CD4-positive, alpha-beta T cell (primary cell): ENCODE measurements at places on chromosomes 7 and 10.

- H3K27me3 ChIP-seq, result no peaks in the 10 kb centered on the region
- DNase-seq, result no peak
- peaks cover 18% of the 10 kb centered on the region for H3K4me1 ChIP-seq
- peaks cover 8% of the 10 kb centered on the region for H3K36me3 ChIP-seq
- no peak overlapping the region for H3K27ac ChIP-seq
Measured at GRCh38 chr7:128027485-128027980, 3.7 kb downstream of the LRRC4 start.

GRCh38 chr7:139084709-139085108 lies 24.8 kb downstream of the ZC3HAV1 start:
- H3K27me3 ChIP-seq, result no peaks in the 10 kb centered on the region
- peaks cover 100% of the 10 kb centered on the region for H3K36me3 ChIP-seq
- peak overlapping the region; percentile 37 for H3K27ac ChIP-seq
- no peak overlapping the region for H3K4me3 ChIP-seq

- H3K4me1 ChIP-seq, result no peaks in the 10 kb centered on the region
- H3K27me3 ChIP-seq, result no peaks in the 10 kb centered on the region
- no peak overlapping the region for H3K27ac ChIP-seq
Measured at GRCh38 chr10:131025333-131025732, 286.2 kb downstream of the TCERG1L start.

GRCh38 chr10:125881192-125881591 lies at the start of gene DHX32:
DHX32 (minus strand) TSS chr10:125881292; CDS start chr10:125880824, 468 bp downstream.
- no peak within 1 kb of the TSS for H3K27ac ChIP-seq
- H3K4me3 ChIP-seq, result no peak within 1 kb of the TSS

- no peaks in the 10 kb centered on the region for H3K36me3 ChIP-seq
- H3K27ac ChIP-seq, result peak overlapping the region; percentile 75
- H3K27me3 ChIP-seq, result no peaks in the 10 kb centered on the region
- peaks cover 28% of the 10 kb centered on the region for H3K4me1 ChIP-seq
- no peak for DNase-seq
Measured at GRCh38 chr7:16646472-16647072, 591 bp downstream of the BZW2 start.

DNA sequence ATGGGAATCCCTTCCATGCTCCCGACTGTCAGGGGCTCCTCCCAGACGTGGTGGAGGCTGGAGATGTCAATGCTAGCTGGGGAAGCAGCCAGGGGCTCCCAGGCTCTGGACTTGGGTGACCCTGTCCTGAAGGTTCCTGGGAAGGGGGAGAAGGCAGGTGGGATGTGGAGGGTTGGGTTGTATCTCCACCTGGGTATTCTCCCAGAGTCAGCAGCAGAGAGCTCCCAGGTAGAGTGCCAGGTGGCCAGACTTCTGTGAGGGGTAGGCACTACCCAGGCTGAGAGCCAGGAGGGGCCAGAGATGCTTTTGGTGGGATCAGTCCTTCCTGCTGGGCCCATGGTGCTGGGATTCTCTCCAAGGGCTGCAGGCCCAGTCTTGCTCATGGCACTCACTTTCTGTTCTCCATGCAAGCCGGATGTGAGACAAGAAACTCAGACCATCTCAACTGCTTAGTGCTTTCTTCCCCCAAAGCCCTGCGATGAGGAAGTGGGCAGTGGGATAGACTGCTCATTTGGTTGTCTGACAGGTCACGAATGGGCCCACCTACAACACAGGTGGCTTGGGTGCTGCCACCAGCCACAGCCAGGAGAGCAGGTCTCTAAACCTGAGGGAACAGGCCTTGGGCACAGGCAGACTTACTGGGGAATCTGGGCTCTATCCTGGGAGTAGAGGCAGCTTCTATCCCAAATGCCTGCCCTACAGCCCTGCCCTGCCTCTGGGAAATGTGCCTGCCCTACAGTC lies 52.5 kb upstream of the CAMK2B start:
- no peak overlapping the region for H3K4me3 ChIP-seq
- H3K36me3 ChIP-seq, result peaks cover 1% of the 10 kb centered on the region
- no peak overlapping the region for H3K27ac ChIP-seq
- H3K27me3 ChIP-seq, result no peaks in the 10 kb centered on the region
- H3K4me1 ChIP-seq, result no peaks in the 10 kb centered on the region

DNA sequence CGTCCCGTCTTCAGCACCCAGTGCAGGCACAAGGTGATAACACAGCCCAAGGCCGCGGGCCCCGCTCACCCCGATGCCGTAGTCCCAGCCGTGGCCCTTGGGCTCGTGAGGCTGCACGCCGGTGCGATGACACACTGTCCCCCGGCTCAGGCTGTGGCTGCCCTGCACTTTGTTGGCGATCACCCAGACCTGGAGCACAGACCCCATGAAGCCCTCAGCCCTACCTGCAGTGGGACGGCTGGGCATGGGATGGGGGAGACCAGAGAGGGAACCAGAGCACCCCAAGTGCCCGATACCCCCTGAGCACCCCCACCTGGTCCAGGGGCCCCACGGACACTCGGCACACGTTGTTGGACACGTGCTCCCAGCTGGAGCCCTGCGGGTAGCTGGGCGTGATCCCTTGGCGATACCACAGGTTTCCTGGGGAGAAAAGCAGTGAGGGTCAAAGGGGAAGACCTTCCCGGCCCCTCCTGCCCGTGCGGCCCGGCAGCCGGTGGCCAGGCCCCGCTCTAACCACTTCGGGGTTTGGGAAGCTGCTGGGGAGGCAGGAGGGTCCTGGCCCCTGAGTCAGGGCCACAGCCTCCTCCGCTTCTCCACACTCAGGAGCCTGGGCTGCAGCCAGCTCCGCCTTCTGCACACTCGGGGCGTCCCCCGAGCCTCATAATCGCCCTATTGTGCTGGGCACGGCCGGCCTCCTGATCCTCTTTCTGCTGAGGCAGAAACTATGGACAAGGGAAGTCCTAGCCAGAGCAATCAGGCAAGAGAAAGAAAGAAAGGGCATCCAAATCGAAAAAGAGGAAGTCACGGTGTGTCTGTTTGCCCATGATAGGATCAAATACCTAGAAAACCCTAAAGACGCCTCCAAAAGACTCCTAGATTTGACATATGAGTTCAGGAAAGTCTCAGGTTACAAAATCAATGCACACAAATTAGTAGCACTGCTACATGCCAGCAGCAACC lies 6.7 kb downstream of the BHLHA15 start:
- H3K27ac ChIP-seq, result no peak overlapping the region
- H3K36me3 ChIP-seq, result peaks cover 40% of the 10 kb centered on the region
- H3K27me3 ChIP-seq, result no peaks in the 10 kb centered on the region
- H3K4me3 ChIP-seq, result no peak overlapping the region

DNA sequence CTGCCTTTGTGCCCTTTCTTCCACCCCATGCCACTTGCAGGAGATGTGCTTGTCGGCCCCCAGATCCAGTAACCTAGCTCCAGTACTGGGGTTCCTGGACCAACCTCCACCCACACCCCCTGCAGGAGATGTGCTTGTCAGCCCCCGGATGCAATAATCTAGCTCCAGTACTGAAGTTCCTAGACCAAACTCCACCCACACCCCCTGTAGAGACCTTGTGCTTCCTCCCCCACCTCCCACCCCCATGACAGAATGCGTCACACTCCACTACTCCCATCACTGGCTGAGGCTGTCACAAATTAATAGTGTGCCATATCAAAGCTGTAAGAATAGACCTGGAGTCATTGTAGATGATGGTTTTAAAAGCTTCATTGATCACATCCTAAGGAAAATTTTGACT lies 185.0 kb downstream of the BICC1 start:
- no peaks in the 10 kb centered on the region for H3K36me3 ChIP-seq
- DNase-seq, result no peak
- no peak overlapping the region for H3K27ac ChIP-seq
- no peaks in the 10 kb centered on the region for H3K27me3 ChIP-seq

- H3K4me3 ChIP-seq, result no peak overlapping the region
- no peak for DNase-seq
- H3K36me3 ChIP-seq, result no peaks in the 10 kb centered on the region
Measured at GRCh38 chr7:4659551-4660286, 22.4 kb upstream of the FOXK1 start.

- no peaks in the 10 kb centered on the region for H3K36me3 ChIP-seq
- peaks cover 3% of the 10 kb centered on the region for H3K4me1 ChIP-seq
- no peak overlapping the region for H3K4me3 ChIP-seq
- no peak for DNase-seq
- no peak overlapping the region for H3K27ac ChIP-seq
- peaks cover 23% of the 10 kb centered on the region for H3K27me3 ChIP-seq
Measured at GRCh38 chr10:98047009-98047741, 16.8 kb upstream of the CRTAC1 start.

GRCh38 chr7:72281308-72281707 lies 130.8 kb downstream of the CALN1 start:
- no peak for DNase-seq
- H3K4me3 ChIP-seq, result no peak overlapping the region
- no peaks in the 10 kb centered on the region for H3K36me3 ChIP-seq
- no peaks in the 10 kb centered on the region for H3K27me3 ChIP-seq
- no peaks in the 10 kb centered on the region for H3K4me1 ChIP-seq

- H3K4me1 ChIP-seq, result peaks cover 48% of the 10 kb centered on the region
- H3K27ac ChIP-seq, result peak within 1 kb of the TSS; percentile 93
- no peaks in the 10 kb centered on the region for H3K36me3 ChIP-seq
- peak; percentile 43 for DNase-seq
Measured at GRCh38 chr10:102644066-102644645, at the start of gene TRIM8. TRIM8 (plus strand) TSS chr10:102644479; CDS start chr10:102644618, 139 bp downstream.

- H3K36me3 ChIP-seq, result no peaks in the 10 kb centered on the region
- H3K4me3 ChIP-seq, result no peak overlapping the region
- DNase-seq, result no peak
- H3K4me1 ChIP-seq, result no peaks in the 10 kb centered on the region
- H3K27me3 ChIP-seq, result no peaks in the 10 kb centered on the region
Measured at GRCh38 chr7:51024867-51025266, 242.2 kb upstream of the GRB10 start.

DNA sequence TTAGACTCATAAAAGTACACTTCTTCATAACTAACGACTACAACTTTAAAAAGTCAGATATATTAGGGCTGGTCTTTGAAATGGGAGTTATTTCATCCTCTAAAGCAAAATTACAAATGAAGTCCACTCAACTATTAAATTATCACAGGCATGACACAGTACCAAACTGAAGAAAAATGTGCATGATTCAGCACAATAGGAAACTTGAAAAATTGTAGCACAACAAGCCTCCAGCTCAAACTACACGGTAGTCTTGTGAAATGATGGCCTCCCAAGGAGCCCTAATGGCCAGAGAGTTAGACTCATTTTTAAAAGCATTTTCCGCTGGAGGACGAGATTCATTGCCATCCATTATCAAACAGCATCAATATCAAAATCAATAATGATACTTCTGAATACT lies 76.4 kb downstream of the MAGI2 start:
- H3K27ac ChIP-seq, result no peak overlapping the region
- H3K4me3 ChIP-seq, result no peak overlapping the region
- H3K36me3 ChIP-seq, result no peaks in the 10 kb centered on the region
- no peaks in the 10 kb centered on the region for H3K4me1 ChIP-seq
- DNase-seq, result no peak

DNA sequence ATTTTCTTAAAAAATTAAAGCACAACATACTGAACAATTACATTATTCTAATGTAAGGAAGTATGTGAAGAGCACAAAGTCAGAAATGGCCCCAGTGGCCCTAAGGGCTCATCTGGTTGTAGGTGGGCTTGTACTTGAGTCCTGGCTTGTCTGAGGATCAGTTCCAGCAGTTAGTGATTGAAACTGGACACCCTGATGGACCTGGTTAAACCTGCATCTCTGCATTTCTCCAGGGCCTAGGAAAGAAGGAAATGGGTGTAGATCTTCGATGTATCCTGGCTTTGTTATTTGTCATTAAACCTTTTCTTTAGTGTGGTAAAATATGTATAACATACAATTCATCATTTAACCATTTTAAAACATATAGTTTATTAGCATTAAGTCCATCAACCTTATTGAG lies 9.7 kb upstream of the AKR1C2 start:
- no peaks in the 10 kb centered on the region for H3K36me3 ChIP-seq
- DNase-seq, result no peak
- no peaks in the 10 kb centered on the region for H3K27me3 ChIP-seq
- H3K27ac ChIP-seq, result no peak overlapping the region
- no peak overlapping the region for H3K4me3 ChIP-seq

GRCh38 chr7:82851121-82851520 lies 311.6 kb downstream of the PCLO start:
- DNase-seq, result no peak
- no peaks in the 10 kb centered on the region for H3K27me3 ChIP-seq
- H3K4me3 ChIP-seq, result no peak overlapping the region
- no peaks in the 10 kb centered on the region for H3K36me3 ChIP-seq
- H3K27ac ChIP-seq, result no peak overlapping the region

GRCh38 chr10:131620314-131620713 lies 280.5 kb upstream of the PPP2R2D start:
- no peaks in the 10 kb centered on the region for H3K4me1 ChIP-seq
- no peak for DNase-seq
- H3K36me3 ChIP-seq, result no peaks in the 10 kb centered on the region

DNA sequence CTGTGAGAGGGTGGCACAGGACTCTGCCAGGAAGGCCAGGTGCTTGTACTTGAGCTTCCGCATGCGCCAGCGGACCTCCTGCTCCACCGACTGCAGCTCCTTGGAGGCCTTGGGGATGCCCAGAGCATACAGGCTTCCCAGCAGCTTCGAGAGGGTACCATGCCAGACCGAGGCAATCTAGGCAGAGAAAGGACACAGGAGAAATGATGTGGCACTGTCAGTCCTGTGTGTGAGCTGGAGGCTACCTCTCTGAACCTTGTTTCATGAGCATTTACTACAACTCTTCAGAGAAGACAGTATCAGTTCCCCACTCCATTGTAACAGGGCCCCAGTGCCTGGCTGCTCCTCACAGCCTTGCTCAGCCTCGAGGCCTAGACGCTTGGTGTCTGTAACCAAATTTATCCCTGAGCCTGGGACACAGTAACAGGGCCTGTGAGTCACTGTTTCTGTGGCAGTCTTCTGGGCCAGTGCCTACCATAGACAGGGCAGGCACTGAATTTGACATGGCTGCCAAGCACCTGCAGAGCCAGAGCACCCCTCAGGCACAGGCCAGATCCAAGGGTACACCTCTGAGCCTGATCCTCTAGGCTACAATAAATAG lies 5.8 kb downstream of the TBRG4 start:
- H3K4me3 ChIP-seq, result no peak overlapping the region
- DNase-seq, result no peak
- no peaks in the 10 kb centered on the region for H3K27me3 ChIP-seq
- H3K4me1 ChIP-seq, result peaks cover 60% of the 10 kb centered on the region
- peaks cover 86% of the 10 kb centered on the region for H3K36me3 ChIP-seq
- no peak overlapping the region for H3K27ac ChIP-seq

GRCh38 chr7:120714945-120715344 lies 143.0 kb downstream of the TSPAN12 start:
- no peak overlapping the region for H3K4me3 ChIP-seq
- H3K4me1 ChIP-seq, result no peaks in the 10 kb centered on the region
- H3K36me3 ChIP-seq, result no peaks in the 10 kb centered on the region

- H3K4me1 ChIP-seq, result no peaks in the 10 kb centered on the region
- no peaks in the 10 kb centered on the region for H3K27me3 ChIP-seq
- no peak overlapping the region for H3K4me3 ChIP-seq
- H3K36me3 ChIP-seq, result no peaks in the 10 kb centered on the region
- H3K27ac ChIP-seq, result no peak overlapping the region
- DNase-seq, result no peak
Measured at GRCh38 chr7:105935250-105935649, 27.8 kb upstream of the CDHR3 start.

GRCh38 chr7:128347647-128348097 lies 4.0 kb upstream of the RBM28 start:
- H3K4me1 ChIP-seq, result peaks cover 20% of the 10 kb centered on the region
- peak; percentile 44 for DNase-seq
- H3K4me3 ChIP-seq, result no peak overlapping the region
- H3K36me3 ChIP-seq, result no peaks in the 10 kb centered on the region
